ENCODE measurements at places on chromosomes 2 and 18. TPM values are rescaled to one million over a fixed set of nuclear protein-coding genes. Genes with fewer than 3 reads are reported as not detected.

The DCC gene
- total RNA-seq, result under 0.01 TPM

The SLC38A11 gene
- total RNA-seq, result 6.7 TPM

The OTOS gene
- not detected for total RNA-seq

DNA sequence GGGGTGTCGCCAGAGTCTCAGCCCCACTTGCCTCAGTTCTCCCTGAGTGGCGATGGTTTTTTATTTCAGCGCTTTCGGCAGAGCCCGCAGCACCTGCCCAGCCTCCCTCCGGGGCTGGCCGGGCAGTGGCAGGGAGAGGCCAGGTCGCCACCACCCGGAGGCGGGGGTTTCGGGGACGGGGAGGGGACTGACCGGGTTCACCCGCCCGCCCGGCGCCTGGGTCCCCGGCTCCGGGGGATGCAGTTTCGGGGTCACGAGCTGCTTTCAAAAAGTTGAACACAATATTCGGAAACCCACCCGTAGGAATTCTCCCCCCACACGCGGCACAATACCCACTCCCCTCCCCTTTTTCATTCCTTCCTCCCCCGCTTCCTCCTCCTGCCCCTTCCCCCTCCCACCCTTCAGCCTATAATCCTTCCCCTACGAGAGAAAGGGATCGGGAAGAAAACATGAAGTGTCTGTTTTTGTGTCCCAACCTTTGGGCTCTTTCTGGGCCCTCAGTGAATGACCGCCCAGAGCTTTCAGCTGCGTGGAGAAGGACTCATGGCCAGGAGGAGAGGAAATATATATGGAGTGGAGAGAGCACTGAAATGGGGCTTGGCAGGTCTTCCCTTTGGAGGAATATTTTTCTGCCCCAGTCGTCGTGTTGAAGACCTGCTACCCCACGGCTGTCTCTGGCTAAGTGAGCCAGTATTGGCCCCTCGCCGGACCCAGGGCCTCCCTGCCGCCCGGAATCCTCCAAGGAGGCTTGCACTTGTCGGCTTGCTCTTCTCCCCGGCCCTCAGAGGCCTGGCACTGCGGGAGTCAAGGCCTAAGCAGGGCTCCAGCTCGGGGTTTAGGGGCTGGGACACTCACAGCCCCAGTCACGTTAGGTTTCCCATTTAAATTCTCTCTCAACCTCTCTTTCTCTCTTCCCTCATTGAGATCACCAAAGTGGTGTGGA, 2.1 kb upstream of the SIX3 start:
- peak; percentile 45 for DNase-seq
- peaks cover 7% of the 10 kb centered on the region for H3K27me3 ChIP-seq
- H3K27ac ChIP-seq, result no peak overlapping the region
- H3K4me3 ChIP-seq, result peak overlapping the region; percentile 21

- H3K36me3 ChIP-seq, result no peaks in the 10 kb centered on the region
- H3K27me3 ChIP-seq, result no peaks in the 10 kb centered on the region
- H3K27ac ChIP-seq, result no peak overlapping the region
- DNase-seq, result no peak
- no peaks in the 10 kb centered on the region for H3K4me1 ChIP-seq
- no peak overlapping the region for H3K4me3 ChIP-seq
Observed at GRCh38 chr2:186044761-186045160, 306.2 kb downstream of the FSIP2 start.

DNA sequence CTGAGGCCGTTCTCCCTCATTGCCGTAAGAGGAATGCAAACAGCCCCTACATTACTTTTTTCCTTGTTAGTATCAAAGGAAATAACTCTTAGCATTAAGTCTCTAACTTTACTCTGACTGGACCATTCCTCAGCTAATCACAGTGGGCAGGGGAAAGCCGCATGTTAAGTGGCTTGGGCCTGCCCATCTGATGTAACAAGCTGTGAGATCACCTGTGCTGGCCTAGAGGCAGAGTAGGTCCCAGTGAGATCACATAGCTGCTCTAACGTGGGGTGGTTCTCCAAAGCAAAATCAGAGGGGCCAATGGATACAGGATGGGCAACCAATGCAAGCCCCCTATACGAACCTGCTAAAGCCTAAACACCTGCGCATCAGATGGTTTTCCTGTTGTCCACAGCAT, 5.9 kb upstream of the MOCOS start:
- H3K27me3 ChIP-seq, result no peaks in the 10 kb centered on the region
- H3K4me1 ChIP-seq, result no peaks in the 10 kb centered on the region
- no peak for DNase-seq
- no peak overlapping the region for H3K4me3 ChIP-seq

Data from breast epithelium (tissue), 4 donors.